ENCODE measurements at places on chromosomes 12 and 14.

GRCh38 chr14:23520899-23521533 is 30.5 kb downstream of the ZFHX2 start:
- no peak for DNase-seq

- DNase-seq = no peak
Observed at GRCh38 chr14:34085695-34086094, 134.8 kb upstream of the EGLN3 start.

GRCh38 chr14:33837943-33838683 is 112.8 kb downstream of the EGLN3 start:
- DNase-seq = no peak

DNA sequence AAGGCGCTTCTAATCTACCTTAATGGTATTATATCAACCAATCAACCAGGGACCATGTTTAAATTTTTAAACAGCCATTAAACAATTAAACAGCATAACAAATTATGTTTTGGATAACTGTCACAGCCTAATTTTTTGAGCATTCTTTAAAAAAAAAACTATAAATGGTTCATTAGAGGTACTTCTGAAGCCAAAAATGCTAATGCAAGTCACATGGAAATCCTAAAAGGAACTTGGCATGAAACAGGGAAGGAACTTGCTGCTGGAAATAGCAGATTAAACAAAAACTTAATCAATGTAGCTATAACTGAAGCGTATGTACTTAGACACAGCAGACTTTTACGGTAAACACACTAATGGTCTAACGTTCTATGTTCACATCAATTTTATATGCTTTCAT is 190.2 kb upstream of the BTG1 start:
- no peak for DNase-seq

DNA sequence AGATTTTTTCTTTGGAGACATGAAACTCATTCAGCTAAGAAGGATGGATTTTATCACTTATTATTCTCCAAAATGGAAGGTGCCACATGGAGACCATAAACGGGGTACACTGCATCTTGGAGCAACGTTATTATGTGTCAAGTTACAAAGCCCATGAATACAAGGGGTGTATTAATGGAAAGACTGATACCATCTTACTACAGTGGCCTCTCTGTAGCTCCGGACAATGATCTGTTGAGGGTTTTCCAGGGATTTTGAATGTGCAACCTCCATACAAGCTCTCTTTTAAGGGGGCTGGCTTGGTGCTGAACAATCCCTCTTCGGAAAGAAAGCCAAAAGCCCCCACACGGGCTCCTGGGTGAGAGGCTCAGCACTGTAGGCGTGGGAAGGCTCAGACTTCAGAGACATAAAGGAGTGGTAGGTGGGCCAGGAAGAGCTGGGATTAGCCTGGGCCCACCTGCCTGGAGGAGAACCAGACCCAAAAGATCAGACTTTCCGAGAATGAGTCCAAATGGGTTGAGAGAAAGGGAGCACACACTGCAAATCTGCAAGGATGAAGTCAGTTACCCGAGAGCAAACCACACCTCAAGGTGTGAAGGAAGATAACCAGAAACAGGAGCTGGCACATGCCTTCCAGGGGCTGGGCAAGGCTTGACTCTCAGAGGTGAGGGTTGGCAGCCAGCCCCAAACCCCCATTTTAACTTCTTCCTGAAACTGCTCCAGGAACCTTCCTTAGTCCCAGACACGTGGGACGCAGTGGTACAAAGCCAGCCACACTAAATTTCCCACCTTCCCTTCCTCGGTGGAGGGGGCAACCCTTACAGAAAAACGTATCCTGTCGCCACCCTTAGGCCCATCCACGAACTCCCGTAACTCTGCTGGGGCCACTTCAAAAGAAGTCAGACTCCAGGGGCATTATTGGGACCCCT is 1.5 kb downstream of the VPS37B start:
- no peak for DNase-seq

DNA sequence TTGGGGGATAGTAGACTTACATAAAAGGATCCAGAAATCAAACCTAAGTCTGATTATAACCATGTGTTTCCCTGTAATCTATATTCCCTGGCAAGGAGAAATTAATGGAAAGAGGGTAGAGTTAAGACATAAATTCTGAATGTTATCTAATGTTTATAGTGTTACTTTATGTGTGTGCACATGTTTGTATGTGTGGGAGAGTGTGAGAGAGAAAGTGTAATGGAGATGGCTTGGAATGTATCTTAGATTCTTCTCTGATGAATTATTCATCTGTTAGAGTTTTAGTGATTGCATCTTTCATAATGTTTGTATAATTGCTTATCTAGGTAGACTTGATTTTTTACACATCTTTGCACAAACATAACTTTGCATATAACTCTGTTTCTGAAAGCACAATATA is 490.9 kb downstream of the FLRT2 start:
- DNase-seq = no peak

GRCh38 chr12:56034586-56035332 is 7.0 kb upstream of the RPS26 start:
- DNase-seq = no peak

DNA sequence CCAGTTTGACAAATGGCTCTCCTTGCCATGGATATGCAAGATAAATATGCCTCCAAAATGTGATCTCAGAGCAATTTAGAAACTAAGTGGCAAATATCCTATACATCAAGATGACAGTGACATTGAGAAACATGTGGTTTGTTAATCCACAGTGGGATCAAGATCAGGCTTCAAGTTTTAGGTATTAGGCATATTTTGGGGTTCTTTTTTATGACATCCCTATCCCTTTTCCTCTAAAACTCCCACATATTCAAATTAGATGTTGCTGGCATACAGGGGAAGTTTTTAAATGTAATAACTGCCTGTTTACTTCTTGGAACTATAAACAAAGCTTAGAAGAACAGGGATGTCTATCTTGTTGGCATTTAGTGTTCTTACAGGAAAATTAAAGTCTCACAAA is 179.4 kb downstream of the CRADD start:
- no peak for DNase-seq

DNA sequence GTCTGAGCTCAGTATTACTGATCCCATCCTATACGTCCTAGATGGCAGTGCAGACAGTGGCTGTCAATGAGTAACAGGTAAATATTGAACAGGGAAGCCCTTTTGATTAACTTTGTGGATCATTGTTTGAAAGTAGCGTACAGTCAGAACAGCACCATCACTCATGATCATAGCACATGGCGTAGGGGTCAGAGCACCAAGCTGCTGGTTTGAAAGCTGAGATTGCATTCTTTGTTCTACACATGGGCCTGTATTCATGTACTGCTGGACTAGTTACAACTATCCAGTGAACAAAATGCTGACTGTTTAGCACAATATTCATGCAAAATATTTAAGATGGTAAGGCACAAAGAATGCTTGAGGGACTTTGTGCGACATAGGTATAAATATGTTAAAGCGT is 131.8 kb downstream of the NPAS3 start:
- DNase-seq = no peak

GRCh38 chr14:61222388-61222787 is 58.8 kb downstream of the TMEM30B start:
- no peak for DNase-seq

DNA sequence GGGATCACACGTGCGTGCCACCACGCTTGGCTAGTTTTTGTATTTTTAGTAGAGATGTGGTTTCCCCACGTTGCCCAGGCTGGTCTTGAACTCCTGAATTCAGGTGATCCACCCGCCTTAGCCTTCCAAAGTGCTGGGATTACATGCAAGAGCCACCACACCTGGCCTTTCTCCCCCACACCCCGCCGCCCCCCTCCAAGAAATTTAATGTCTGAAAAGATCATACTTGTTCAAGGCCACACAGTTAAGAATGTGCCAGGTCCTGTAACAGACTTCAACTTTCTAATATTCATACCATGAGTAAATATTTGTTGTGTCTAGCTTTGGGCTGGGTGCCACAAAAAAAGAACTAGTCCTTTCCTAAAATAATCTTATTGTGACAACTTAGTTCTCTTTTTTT is 9.1 kb downstream of the GATC start:
- DNase-seq = no peak

- no peak for DNase-seq
Observed at GRCh38 chr14:73223049-73223448, 14.3 kb upstream of the PAPLN start.

GRCh38 chr14:32578181-32578580 is 249.1 kb downstream of the AKAP6 start:
- no peak for DNase-seq

DNA sequence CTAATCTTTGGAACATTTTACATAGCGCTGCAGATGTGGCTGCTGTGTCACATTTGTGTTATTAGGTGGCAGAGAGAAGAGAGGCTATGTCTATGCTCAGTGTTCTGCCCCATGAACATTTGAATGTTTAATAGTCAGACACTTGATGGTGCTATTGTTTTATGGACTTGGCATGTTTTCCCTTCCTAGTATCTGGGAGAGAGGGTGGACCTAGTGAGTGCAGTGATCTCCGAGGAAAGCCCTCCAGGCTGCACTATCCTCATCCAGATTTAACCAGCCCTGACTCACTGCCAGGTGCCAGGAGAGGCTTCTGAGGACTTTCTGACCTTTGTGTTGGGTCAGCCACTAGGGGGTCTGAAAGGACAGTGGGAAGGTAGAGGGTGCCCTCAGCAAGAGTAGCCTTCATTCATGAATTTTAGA is 24.3 kb downstream of the ZFC3H1 start:
- no peak for DNase-seq

- DNase-seq = no peak
Observed at GRCh38 chr14:28407996-28408395, 358.6 kb upstream of the FOXG1 start.

- DNase-seq = peak; percentile 77
Observed at GRCh38 chr12:57243521-57244311, 7.3 kb downstream of the STAC3 start.

GRCh38 chr14:74243051-74243450 is 3.8 kb downstream of the VSX2 start:
- DNase-seq = no peak

GRCh38 chr12:1932264-1932777 is 13.9 kb upstream of the CACNA2D4 start:
- no peak for DNase-seq

DNA sequence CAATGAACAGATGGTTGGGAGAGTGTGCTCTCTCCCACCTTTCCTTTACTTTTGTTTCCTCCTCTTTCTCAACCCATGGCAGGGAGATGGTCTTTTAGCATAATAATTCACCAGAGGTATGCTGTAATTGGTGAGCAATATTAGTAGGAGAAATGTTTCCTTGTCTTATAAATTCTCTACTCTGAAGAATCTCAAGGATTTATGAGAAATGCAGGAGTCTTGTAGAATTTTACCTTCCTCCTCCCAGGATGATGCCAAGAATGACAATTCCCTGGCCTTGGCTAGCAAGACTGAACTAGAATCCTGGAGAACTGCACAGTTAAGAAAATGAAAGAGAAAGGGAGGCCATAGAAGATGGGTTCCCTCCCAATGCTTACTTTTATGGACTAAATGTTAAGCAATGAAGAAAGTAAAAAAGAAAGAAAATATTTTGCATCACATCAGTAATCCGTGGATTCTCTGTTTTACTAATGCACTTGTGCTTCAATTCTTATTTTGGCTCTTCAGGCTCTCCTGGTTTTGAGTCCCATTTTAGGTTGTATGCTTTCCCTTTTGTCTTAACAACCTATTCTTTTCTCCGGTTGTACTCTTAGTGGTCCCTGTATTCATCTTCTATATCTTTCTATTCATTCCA is 192.9 kb upstream of the GARIN6 start:
- no peak for DNase-seq

GRCh38 chr12:24396224-24396623 is 446.8 kb upstream of the SOX5 start:
- DNase-seq = no peak

- no peak for DNase-seq
Observed at GRCh38 chr14:76422662-76423061, 46.7 kb downstream of the ESRRB start.

DNA sequence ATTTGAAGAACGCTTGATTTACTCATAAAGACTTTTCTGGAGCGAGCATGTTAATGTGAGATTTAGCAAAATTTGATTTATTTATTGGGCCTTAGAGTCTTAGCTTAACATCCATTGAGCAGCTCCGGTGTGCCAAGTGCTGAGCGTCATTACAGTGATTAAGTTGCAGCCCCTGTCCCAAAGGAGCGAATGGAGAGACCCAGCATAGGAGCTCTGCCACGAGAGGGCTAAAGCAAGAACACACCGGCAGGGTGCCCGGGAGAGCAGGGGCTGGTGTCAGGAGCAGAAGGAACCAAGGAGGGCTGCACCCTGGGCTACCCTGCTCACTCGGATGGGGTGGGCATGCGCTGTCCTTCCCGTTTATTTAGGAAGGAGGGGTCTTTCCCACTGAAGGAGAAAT is 50.6 kb downstream of the PPP2R5C start:
- no peak for DNase-seq

GRCh38 chr14:88128816-88129215 is 123.9 kb downstream of the GPR65 start:
- no peak for DNase-seq

- DNase-seq = no peak
Observed at GRCh38 chr14:59272633-59273032, 84.2 kb downstream of the DAAM1 start.

DNA sequence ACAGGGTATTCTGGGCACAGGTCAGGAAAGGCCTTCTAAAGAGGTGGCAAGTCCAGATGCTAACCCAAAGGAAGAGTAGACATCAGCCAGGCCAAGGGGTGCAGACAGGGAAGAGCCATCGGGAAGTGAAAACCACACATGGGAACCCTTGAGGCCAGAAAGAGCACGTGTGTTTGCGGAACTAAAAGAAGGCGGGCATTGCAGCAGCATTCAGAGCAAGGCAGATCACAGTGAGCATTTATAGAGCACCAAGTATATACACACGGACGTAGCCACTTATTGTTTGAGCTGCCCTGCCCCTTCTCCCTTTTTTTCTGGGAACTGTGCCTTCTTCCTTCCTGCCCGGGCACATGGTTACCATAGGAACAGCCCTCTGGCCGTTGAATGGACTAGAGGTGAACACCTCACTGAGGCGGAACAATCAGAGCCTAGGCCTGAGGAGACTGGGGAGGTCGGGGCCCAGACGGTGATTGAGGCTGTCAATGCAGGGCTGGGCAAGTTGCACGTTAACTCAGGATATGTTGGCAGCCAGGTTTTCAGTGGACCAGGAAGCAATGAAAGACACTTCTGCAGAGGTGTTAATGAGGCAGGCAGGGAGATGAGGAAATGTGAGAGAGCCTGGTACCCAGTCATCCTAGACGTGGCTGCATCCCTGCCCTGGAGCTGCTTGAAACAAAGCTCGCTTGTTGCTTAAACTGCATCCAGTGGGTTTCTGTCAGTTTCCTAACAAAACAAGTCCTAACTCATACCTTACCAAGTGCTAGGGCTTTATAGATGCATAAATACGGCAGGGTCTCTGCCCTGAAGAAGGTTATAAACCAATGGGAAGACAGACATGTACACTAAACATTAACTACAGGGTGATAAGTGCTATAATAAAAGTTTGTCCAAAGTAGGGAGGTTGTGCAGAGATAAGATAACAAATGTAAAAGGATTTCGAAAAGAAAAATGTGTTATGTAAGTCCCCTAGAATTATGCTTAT is 34.2 kb downstream of the MOAP1 start:
- DNase-seq = no peak

Data from activated T-helper 2 cell treated with anti-CD3 and anti-CD28 coated beads, Interferon-gamma antibody, Interleukin-2, Interleukin-4, amounts not matched to agents 10 μg/mL and 5 μg/mL and 100 μg/mL, durations not matched to agents 14 hours and 24 hours and 36 hours (primary cell).